ENCODE measurements at places on chromosomes 5 and 9.

DNA sequence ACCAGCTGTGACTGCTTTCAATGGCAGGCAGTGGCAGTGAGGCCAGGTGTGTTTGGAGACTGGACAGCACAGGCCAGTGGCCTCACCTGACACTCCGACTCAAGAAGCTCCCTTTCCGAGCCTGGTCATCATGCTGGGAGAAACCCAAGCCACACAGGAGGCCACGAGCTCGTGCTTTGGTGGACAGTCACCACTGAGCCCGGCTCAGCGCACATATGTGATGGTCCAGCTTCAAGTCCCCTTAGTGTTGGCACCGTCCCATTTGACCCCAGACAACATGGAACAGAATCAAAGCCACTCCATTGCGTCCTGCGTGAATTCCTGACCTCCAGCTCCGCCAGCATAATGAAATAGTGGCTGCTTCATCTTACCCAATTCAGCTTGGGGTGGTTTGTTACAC lies 64.0 kb upstream of the PPP1R26 start:
- no peak for DNase-seq

GRCh38 chr5:160435532-160435931 lies 13.9 kb downstream of the PTTG1 start:
- DNase-seq, result no peak

- no peak for DNase-seq
These were observed 516.6 kb downstream of the AGTPBP1 start for GRCh38 chr9:85225180-85225579.

DNA sequence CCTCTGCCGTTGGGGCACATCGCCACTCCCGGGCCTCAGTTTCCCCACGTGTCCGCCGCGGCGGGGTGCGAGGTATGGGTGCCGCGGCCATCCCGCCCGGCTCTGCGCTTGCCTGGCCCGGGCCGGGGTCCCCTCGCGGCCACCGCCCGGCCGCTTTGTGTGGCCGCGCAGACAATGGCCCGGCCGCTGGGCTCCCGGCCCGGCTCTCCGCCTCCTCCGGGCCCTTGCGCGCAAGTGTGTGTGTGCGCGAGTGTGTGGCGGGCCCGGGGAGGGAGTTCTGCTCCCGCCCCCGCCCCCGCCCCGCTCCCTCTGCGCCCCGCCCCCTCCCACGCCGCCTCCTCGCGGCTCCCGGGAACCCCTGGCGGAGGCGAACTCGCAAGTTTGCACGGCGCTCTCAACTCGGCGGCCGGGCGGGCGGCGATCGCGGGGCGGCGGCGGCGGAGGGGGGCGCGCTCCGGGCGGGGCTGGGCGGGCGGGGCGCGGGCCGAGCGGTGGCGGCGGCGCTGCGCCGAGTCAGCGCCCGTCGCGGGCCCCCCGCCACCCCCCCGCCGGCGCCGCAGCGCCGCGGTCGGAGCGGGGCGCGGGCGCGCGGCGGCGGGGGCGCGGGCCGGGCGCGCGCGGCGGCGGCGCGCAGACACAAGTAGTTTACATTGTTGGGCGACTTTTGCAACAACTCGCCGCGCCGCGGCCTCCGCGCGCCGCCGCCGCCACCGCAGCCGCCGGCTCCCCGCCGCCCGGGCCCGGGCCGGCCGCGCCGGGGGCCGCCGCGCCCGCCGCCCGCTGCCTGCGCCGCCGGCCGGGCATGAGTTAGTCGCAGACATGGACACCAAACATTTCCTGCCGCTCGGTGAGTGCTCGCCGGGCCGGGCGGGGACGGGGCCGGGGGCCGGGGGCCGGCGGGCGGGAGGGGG lies at the start of gene RXRA:
Gene RXRA, plus strand, starts transcription at position 643 of the 911 bp plus-strand sequence. Its CDS starts 177 bp downstream, at position 820.
- DNase-seq, result peak; percentile 86

- DNase-seq, result no peak
These were observed 360.6 kb upstream of the GRAMD2B start for GRCh38 chr5:126062398-126063221.

DNA sequence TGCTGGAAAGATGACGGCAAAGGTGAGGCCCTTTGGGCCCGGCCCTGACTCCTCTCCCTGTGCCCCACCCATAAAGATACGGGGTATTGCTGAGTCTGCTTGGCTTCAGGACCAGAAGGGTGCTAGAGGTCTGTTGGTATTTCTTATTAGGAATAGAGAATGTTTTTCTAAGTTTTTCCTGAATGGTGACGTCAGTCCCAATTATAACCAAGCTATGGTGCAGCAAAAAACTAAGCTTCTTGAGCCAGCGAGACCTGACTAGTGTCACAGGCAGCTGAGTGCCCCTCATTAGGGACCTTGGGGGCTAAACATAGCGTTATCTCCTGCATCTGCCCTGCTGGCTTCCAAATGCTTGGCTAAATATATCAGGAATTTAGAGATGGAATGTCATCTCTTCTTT lies 151.0 kb upstream of the TBC1D2 start:
- DNase-seq, result no peak

DNA sequence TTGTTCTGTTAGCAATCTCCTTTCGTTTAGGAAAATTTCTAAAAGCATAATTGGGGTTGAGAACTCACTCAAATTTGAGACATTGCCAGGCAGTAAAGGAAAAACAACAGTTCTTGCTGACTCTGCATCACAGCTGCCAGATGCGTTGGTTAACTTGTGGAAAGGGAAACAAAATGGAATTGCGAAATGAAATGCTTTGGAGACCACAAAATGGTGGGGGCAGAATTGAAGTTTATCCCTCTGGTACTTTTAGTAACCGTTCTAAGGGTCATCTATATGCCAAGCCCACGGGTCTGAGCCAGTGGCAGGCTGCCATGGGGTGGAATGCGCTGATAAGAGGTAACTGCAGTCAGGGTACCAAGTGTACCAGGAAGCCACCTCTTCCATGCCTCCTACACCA lies 28.6 kb upstream of the SELENOP start:
- peak; percentile 69 for DNase-seq

DNA sequence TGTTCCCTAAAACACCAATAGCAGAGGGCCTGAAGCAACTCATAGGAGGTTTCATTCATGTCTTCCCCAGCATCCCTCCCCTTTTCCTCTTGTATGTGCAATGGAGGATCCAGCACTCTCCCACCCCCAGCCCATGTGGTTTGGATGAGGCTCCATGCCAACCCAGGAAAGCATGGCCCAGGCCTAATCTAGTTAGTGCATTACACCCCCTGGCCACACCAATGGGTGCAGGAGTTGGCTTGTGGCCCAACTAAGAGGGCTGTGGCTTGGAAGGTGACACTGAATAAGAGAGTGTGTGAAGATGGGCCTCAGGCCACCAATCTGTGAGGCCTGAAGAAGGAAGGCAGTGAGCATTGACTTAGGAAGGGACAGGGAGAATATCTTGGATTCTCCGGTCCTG lies 70.8 kb upstream of the SMIM23 start:
- DNase-seq, result no peak

- no peak for DNase-seq
These were observed 10.7 kb upstream of the OR5C1 start for GRCh38 chr9:122777935-122778627.

- DNase-seq, result no peak
These were observed 2019.9 kb downstream of the MAT2B start for GRCh38 chr5:165525271-165525670.

DNA sequence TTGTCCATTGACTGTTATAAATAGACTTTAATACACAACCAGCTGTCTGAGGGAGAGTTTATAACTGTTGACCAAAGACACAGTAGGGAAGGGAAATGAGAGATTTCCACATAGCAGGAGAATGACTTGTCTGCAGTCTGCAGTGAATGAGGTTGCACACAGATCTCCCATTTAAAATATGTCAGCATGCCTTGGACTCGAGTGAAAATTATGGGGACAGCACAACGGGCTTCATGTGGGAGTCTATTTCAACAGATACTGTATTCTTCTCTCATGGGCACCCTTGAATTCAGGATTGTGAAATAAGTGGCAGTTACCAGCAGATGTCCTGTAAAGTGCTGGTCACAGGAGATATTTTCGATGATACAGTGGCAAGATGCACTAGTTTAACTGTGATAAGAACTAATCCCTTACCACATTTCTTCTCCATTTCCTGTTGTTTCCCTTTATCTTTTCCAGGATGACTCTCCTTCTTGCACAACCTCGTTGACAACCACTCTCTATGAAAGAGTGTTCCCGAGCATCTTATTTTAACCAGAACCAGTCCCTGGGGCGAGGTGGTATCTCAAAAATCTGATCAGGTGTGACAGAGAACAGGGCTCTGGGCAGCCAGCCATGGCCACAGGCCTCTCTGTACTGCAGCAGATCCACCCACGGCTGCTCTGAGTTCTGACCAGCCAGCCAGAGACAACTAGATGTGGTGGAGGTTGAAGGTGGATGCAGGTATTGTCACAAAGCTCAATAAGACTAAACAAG lies 51.5 kb upstream of the MAP3K1 start:
- no peak for DNase-seq

DNA sequence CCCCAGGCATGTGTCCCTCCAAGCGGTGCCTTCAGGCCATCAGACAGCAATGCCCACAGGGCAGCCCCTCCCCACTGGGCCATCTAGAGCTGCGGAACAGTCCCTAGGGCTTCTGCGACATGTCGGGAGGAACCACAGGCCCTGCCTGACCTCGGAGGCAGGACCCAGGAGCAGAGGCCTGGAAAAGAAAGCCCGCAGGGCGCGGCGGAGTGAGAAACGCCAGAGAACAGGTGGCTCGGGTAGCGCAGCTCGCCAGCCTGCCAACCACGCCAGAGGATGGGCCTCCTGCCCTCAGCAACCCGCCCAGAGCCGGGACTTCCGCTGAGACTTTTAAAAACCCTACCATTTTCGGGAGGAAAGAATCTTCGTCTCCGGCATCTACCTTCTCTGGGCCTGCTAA lies 715 bp downstream of the LCN8 start:
- no peak for DNase-seq

DNA sequence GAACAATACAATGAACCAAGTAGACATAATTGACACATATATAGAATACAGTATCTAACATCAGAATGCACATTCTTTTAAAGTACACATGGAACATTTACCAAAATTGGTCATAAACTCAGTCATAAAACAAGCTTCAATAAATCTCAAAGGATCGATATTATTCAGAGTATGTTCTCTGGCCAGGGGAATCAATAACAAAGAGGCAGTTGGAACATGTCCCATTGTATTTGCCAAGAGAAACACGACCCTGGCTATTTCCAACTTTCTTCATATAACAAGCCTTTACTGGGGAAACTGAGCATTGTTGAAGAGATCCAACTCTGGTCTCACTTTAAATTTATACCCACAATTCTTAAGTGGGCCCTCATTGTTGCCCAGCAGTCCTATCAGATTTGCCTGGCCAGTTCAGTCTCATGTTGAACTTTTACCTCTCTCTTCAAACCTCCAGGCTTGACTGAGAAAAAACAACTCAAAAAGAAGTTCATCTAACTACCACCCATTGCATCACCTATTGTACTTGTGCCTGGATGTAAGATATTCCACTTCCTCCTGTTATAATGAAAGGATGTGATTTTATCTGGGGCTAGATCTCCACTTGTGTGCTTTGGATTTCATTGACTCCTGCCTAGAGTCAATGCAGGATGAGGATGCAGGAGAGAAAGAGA lies 162.5 kb downstream of the HSPA4 start:
- DNase-seq, result no peak

DNA sequence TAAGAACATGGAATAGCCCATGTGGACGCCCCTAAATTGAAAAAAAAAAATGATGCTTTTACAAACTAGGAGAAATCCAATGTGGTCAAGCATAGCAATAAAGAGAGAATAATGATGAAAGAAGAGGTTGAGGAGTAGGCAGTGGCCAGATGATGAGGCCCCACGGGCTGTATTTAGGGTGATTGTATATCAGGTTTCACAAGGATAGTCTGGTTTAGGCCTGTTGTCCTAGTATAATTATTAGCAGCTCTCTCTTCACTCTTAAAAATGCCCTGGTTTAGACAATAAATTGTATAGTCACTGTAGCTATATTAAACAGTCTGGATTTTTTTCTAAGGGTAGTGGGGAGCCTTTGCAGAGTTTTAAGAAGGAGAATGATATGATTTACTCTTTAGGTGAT lies 102.4 kb upstream of the PRRC1 start:
- no peak for DNase-seq

Measured in hindlimb muscle (tissue), 1 donor.